Dermis blood vessel endothelial cell (primary cell): ENCODE measurements at places on chromosomes 6 and 20.

DNA sequence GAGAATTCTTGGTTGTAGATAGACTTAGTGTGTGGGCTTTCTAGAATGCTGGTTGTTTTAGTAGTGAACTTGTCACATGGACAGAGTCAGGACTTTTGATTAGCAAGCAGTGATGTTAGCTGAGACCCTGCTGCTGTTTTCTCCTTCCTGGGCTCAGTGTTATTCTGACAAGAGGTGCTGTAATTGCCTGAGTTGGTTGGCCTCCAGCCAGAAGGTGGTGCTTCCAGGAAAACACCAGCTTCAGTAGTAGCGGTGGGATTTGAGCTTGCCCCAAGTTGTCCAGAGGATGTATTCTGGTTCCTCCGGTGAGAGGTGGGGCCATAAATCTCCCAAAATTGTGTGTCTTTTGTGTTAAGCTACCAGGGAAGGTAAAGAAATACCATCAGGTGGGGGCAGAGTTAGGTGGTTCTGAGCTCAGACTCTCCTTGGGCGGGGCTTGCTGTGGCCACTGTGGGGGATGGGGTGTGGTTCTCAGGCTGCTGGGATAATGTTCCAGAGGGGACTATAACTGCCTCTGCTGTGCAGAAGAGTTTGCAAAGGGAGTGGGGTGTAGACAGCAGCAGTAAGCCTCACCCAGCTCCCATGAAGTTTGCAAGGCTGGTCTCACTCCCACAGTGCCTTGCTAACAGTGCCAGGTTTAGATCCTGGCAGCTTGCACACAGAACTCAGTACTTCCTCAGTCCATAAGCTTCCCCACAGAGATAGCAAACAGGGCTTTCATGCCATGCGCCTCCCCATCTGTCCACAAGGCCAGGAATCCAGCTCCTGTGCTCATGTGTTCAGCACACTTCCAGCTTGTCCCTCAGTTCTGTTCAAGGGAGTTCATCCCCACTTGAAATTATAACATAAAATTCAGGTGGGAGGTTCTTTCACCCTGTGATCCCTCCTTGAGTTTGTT is 278.4 kb upstream of the PTCHD4 start:
- DNase-seq = no peak

- no peak for DNase-seq
Observed at GRCh38 chr20:36777167-36777566, 3.6 kb upstream of the DSN1 start.

GRCh38 chr20:3887876-3888620 is 1.1 kb upstream of the PANK2 start:
- DNase-seq = peak; percentile 67

GRCh38 chr6:154463573-154464419 is 46.7 kb downstream of the CNKSR3 start:
- no peak for DNase-seq

- no peak for DNase-seq
Observed at GRCh38 chr6:166803471-166803870, 152.9 kb downstream of the RNASET2 start.

- DNase-seq = peak; percentile 5
Observed at GRCh38 chr6:132320007-132320406, 81.3 kb downstream of the MOXD1 start.

DNA sequence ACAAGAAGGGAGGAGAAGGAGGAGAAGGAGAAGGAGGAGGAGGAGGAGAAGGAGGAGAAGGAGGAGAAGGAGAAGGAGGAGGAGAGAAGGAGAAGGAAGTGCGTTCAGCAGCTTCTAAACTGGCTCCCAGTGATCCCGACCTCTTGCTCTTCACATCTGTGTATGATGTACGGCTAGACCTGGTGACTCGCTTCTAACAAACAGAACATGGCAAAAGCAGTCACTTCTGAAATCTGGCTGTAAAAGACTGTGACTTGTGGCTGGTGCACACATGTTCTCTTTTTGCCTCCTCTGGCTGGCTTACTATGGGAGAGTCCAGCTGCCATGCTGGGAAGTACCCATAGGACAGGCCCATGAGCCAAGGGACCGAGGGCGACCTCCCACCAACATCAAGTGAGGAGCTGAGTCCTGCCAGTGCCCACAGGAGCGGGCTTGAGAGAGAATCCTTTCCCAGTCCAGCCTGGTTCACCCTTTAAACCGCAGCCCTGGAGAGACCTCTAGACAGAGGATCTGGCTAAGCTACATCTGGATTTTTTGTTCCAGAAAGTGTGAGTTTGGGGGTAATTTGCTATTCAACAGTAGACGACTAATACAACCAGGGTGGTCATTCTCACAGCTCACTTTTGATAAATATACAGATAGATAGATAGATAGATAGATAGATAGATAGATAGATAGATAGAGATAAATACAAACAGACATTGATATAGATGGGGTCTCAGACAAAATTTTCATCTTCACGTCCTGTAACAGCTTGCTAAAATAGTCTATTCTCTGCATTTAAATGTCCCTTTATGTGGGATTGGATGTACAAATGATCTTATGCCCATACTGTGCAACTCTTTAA is 42.3 kb downstream of the RPP40 start:
- no peak for DNase-seq

- peak; percentile 90 for DNase-seq
Observed at GRCh38 chr6:722077-722524, 29.2 kb upstream of the EXOC2 start.

- no peak for DNase-seq
Observed at GRCh38 chr6:157240059-157240959, 83.0 kb downstream of the TMEM242 start.

DNA sequence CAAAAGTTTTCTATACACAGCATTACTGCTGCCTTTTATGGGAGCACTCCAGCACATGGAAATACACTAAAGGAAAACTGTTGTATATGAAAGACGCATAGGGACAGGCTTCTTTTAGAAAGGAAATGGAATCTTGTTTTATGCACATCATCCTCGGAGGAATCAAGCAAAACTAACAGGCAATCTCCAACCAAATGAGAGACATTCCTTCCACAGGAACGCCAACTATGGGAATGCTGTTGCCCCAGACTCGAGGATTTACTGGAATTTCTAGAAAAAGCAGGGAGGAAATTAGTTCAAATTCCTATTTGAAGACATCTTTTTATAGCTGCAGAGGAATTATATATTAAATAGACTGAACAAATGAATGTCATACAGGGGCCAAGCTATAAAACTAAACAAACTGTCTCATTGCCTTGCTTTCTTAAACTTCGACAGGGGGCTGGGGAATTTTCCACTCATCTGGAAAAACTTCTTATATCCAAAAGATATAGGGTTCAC is 52.2 kb downstream of the LYRM4 start:
- DNase-seq = no peak

DNA sequence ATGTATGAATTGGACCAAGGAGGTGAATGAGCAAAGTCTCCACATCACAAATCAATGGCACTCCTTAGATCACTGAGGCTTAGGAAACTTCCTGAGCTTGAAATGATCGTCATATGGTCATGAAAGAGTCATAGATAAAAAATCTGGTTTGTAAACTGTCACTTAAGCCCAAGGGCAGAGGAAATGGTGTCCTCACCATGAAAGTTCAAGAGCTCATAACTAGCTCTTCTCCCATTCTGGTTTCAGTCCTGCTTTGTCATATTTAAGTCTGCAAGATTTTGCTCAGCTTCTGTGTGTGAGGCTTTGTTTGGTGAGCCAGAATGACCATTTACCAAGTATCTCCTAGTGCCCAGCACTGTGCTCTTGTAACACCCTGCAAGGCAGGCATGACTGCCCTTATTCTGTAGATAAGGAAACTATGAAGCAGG is 60.5 kb downstream of the GJA10 start:
- DNase-seq = no peak

DNA sequence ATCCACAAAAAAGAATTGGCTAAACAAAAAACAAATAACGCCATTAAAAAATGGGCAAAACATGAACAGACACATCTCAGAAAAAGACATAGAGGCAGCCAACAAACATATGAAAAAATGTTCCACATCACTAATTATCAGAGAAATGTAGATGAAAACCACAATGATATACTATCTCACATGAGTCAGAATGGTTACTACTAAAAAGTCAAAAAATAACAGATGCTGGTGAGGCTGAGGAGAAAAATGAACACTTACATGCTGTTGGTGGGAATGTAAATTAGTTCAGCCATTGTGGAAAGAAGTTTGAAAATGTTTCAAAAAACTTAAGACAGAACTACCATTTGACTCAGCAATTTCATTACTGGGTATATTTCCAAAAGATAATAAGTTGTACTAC is 430.1 kb upstream of the JAG1 start:
- no peak for DNase-seq

GRCh38 chr6:118589186-118589585 is 41.1 kb downstream of the PLN start:
- peak; percentile 44 for DNase-seq

GRCh38 chr20:50136822-50137599 is 16.5 kb downstream of the PEDS1 start:
- DNase-seq = no peak

DNA sequence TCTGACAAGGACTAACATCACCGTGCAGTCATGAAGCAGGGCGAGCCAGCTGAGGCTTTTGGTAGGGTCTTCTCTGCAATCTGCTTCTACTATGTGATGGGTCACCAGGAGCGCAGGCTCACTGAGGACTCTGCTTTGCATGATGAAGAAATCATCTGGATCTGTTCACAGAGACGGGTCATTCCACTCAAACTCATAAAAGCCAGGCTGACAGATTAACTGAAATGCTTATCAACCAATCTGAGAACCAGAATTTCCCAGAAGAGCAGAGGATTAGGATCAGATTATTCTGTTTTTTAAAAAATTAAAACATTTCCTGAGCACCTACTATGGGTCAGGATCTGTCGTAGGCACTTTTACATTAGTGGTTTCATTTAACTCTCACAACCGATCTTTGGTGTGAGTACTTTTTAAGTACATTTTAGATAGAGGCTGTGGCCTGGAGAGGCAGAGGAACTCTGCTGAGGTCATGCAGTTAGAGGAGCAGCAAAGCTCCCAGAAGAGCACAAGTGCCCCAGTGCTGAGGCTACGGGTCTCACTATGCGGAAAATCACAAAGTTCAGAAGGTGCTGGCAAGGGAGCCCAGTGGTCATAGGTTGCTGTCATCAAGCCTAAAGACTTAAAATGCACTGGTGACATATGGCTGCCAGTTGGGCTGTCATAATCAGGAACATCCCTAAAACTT is 109.1 kb downstream of the BACH2 start:
- DNase-seq = no peak
